Body of pancreas (tissue), 4 donors: ENCODE measurements at places on chromosomes 5 and 9. TPM values are rescaled to one million over a fixed set of nuclear protein-coding genes. Genes with fewer than 3 reads are reported as not detected.

The AQP3 gene
- 50.3 TPM for total RNA-seq

DNA sequence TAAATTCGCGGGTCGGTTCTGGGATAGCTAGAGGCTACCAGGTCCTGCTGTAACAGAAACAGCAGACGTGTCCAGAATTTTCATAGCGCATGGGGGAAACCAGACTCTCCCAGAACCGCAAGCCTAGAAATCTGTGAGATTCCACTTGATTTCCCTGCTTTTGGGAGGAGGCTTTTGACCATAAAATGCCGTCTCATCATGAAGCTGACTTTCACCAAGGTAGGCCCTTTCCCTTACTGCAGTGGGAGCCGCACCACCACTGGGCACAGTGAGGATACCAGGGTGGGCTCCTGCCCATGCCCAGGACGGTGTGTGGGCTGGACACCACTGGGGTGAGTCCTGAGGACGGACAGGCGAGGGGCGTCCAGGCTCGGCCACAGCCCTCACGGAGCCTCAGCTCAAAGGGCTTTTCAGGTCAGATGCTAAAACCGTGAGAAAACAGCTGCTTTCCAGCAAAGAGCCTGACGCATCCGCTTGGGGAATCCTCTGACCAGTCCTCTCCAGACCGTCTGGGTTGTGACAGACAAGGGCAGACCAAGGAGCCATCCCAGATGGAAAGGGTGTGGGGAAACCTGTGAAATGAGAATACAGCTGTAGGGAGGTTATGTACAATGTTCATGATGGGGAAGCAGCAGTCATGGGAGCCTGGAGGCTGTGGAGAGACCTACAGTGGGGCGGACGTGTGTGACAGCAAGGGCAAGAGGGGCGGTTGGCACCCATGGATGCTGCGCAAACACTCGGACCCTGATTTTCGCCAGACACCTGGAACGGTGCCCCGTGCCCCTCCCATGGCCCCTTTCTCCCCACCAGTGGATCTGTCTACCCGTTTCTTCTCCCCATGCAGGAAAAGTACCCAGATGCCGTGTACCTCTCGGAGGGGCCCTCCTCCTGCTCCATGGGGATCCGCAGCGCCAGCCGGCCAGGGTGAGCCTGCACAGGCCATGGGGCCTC lies 59.2 kb downstream of the IPPK start:
- DNase-seq: no peak

DNA sequence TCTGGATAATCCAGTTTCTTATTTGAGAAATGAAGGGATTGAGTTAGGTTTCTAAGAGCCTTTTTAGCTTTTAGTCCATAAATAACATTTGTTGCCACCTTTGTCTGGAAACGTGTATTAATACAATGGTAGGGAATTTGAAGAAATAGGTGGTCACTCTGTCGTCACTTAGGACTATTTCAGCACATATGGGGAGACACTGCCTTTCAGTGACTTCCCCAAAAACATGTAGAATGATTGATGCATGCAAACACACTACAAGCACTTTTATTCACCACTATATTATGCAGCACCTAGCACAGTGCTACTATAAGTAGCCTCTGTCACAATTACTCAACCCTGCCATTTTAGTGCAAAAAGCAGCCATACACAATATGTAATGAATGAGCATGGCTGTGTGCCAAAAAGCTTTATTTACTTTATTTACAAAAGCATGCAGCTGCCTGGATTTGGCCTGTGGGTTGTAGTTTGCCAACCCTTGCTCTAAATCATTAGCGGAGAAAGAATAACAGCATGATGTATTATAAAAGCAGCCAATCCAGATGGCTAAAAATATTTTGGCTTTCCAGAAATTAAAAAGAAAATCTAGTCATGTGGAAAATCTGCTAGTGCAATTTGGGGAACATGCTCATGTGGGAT lies 154.2 kb upstream of the HMHB1 start:
- no peak for DNase-seq

- DNase-seq: no peak
Observed at GRCh38 chr9:84122572-84122971, 142.0 kb downstream of the RMI1 start.

- DNase-seq: no peak
Observed at GRCh38 chr9:74555565-74555964, 58.4 kb downstream of the RORB start.

GRCh38 chr5:147849226-147849625 lies 17.8 kb upstream of the SPINK1 start:
- DNase-seq: no peak

The MUSK gene
- not detected for total RNA-seq
